DMS 273 treated with DMSO at 0.1 percent for 48 hours (cell line): ENCODE measurements at places on chromosomes 5 and 9.
A peak's percentile ranks its signal among the peaks of the same experiment; 100 is the strongest.

- DNase-seq, result no peak
Measured at GRCh38 chr9:105278751-105279150, 34.3 kb downstream of the SLC44A1 start.

GRCh38 chr9:104961238-104961637 lies 33.3 kb upstream of the ABCA1 start:
- peak; percentile 72 for DNase-seq

- DNase-seq, result no peak
Measured at GRCh38 chr5:145750199-145750598, 84.9 kb downstream of the PRELID2 start.

DNA sequence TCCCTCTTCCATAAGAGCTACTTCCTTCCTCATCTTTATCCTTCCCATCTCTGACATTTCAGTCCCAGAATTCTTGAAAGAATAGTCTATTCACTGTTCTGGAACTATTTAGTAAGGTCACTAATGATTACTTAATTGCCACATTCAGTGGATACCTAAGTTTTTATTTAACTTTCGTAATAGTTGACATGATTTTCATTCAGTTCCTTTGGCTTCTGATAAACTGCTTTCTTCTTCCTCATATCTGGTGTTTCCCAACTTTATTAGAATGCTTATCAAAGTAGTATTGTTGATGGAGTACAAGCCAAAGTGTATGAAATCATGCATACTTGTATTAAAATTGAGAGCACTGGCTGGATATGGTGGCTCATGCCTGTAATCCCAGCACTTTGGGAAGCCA lies 10.8 kb downstream of the UBE2D2 start:
- DNase-seq, result no peak

GRCh38 chr9:92325991-92326500 lies 293 bp downstream of the CENPP start:
- DNase-seq, result no peak

DNA sequence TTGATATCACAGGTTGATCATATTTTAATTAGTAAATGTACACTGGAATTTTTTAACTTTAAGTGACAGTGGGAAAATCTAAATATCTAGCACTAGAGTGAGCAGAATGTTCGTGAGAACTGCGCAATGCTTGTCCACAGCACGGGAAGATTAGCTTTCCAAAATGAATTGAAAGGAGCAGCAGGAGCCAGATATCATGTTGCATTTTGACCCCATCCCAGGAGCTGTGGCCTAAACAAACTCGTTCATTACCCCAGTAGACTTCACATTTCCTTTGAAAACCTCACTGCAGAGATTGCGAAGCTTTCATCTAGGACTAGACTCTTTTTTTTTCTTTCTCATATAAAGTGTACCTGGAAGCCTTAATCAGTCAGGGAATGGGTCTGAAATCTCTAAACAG lies 525.8 kb downstream of the CTNND2 start:
- DNase-seq, result no peak

DNA sequence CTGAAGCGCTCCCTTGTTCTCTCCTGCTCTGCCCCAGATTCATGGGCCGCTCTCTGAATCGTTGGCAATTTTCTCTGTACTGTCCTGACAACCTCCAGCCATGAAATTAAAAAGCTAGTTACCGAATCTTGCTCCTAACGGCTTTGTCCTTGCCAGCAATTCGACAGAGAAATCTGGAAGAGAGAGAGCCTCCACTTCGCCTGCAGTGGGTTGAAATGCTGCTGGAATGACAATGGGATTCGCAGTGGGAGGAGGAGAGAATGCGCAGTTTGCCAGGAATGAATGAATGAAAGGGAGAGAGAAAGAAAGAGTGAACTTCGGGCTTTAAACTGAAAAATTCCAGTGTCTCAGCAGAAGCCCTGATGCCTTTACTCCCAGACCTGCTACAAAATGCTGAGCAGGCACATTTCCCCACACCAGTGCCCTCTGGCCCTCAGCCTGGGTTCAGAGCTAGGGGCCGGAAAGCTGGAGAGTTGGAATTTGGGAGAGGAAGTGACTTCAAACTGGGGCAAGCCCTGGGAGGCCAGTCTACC lies 11.5 kb upstream of the BOD1 start:
- no peak for DNase-seq

- DNase-seq, result no peak
Measured at GRCh38 chr9:90988318-90988717, 186.7 kb downstream of the SYK start.

GRCh38 chr5:149886060-149886459 lies 58.5 kb downstream of the PDE6A start:
- DNase-seq, result no peak

GRCh38 chr9:93119953-93120845 lies 13.9 kb downstream of the NINJ1 start:
- DNase-seq, result peak; percentile 22

DNA sequence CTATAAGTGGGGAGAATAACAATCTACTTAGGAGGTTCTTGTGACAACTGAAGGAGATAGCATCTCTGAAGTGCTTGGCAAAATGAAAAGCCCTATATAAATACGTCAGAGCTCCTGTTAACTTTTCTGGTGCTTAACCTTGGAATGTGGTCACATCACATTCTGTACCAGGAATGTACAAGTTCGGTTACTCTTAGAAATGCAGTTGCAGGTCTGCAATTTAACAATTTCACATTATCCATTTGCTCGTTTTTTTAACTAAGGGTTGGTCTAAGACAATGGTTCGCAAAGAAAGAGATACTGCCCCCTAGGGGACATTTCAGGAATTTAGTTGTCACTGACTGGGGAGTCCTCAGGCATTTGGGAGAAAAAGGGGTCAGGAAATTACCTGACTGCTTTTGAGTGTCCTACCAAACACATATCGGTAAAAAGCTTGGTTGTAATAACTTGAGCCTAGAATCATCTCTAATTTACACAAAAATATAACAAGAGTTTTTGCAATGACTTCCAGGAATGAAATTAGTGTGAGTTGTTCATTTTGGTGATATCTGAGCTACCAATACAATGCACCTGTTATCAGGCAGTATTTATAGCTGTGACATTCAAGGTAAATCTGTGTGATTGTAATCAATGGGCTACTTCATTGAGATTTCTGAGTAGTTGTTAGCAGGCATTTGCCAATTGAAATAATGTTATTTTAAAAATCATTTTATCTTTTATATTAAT lies 5.4 kb upstream of the HBEGF start:
- DNase-seq, result no peak
